ENCODE measurements at places on chromosomes 4 and X.

- DNase-seq, result no peak
These were observed 300.3 kb upstream of the IRS4 start for GRCh38 chrX:109036624-109037023.

- no peak for DNase-seq
These were observed 54.0 kb upstream of the UGT2B15 start for GRCh38 chr4:68724426-68724825.

- DNase-seq, result no peak
These were observed 128.5 kb downstream of the PRSS12 start for GRCh38 chr4:118224243-118224829.

DNA sequence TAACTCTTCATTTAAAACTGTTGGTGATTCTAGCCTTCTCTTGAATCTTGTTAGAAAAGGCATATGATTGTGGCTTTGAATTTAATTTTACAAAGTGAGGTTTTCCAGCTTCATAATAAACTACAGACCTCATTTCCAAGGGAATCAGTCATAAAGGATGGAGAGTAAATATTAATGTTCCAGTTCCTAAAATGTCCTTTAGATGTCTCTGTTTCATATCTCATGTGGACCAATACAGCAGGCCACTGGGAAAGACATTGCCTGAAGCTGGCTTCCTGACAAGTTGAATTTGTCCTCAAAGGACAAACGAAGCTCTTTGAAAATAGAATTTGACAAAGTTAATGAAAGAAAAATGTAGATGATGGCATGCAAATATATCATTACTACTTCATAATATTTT, 125.4 kb downstream of the ZNF330 start:
- no peak for DNase-seq

DNA sequence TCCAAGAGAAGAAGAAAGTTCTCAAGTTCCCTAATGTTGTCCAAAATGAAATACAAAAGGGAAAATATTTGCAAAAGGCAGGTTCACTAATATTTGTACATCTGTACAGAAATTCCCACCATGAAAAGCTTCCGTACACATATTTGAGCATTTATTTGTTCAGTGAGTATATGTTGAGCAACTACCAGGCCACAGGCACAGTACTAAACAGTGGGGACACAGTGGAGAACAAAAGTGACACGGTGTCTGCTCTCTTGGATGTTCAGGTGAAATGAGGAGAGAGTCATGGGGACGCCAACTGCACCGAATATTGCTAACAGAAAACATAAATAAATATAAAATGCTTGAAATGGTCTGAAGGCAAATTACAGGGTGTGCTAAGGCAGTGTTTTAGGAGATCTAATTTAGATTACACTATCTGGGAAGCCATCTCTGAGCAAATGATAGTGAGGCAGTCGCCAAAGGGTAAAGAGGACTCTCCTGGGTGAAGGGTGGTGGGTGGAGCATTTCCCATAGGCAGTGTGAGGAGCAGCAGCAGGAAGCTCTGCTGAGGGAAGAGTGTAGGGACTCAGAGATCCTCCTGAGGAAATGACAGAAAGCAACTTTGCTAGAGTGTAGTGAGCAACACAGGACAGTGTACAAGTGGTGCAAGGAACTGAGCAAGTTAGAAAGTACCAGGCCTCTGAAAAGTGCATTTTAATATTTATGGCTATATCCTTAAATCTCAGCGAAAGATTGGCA, 375.2 kb downstream of the GALNTL6 start:
- DNase-seq, result no peak

- DNase-seq, result no peak
These were observed 48.6 kb downstream of the ACOX3 start for GRCh38 chr4:8391972-8392371.

- DNase-seq, result no peak
These were observed 131.8 kb downstream of the AFF1 start for GRCh38 chr4:87066403-87067123.

DNA sequence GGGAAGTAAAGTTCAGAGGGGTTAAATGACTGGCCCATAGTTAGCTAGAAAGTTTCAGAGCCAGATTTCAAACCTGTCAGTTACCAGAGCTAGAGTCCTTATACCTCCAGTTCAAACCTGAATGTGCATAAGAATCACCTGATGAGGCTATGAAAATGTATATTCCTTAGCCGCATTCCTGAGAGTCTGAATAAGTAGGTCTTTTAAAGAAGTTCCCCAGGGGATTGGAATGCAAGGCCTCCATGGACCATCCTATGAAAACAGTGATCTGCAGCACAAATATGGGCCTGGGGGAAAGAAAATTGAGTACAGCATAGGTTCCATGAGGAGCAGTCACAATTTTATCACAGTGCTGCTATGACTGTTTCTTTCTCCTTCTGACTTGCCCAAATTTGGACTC, 263.9 kb upstream of the CXorf66 start:
- DNase-seq, result no peak

DNA sequence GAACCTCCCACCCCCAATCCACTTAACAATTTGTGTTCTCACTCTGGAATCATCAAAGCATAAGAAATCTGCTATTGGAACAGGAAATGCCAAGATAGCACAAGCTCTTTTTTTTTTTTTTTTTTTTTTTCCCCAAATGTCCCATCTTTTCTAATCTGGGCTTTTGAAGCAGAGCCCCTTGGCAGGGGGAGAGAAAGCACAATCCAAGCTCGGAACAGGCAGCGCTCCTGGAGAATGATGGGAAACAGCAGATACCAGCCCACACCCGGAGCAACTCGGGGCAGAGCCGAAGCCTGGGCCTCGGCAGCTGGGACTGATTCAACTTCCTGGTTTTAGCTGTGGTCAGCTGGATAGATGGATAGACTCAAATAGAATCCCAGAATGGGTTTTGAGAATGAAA, 235.1 kb downstream of the QDPR start:
- no peak for DNase-seq

GRCh38 chrX:66760651-66761050, 121.8 kb upstream of the EDA2R start:
- DNase-seq, result no peak

DNA sequence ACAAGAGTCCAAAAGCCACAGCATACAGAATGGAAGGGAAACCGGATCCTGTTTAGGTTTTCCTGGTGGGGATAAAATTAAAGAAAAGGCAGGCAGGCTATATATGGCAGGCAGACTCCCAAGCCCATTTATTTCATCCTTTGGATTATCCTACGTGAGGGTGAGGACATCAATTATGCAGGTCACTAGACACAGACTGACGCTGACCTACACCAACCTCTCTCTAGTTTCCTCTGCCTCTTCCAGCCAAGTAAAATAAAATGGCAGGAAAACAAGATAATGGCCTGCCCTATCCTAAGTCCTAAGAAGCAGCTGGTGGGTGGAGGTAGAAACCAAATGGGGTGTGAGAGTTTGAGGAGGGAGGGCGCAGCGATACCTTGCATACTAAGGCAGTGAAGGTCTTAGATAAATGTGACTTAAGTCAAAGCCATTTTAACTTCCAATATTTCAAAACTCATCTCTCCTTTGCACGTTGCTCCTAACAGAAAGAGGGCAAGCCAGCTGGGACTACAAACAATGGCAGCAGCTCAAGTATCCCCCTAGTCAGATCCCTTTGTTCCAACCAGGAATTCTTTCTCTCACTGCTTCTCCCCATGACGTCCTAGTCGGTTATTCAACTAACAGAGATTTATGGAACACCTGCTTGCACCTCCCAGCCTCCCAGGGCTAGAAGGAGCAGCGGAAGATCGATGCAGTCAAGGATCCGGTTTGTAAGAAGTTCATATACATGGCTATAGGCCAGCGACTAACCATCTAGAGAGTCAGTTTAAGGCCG, 72.8 kb downstream of the IRF2 start:
- DNase-seq, result no peak

DNA sequence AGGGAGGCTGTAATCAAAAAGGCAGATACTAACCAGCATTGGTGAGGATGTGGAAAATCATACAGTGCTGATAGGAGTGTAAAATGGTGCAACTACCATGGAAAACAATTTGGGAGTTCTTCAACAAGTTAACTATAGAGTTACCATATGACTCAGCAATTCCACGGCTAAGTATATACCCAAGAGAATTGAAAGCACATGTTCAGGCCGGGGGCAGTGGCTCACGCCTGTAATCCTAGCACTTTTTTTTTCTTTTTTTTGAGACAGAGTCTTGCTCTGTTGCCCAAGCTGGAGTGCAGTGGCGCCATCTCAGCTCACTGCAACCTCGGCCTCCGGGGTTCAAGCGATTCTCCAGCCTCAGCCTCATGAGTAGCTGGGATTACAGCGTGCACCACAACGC, 15.0 kb upstream of the CD99L2 start:
- DNase-seq, result no peak

GRCh38 chr4:74206088-74206825, 48.3 kb downstream of the MTHFD2L start:
- DNase-seq, result no peak

DNA sequence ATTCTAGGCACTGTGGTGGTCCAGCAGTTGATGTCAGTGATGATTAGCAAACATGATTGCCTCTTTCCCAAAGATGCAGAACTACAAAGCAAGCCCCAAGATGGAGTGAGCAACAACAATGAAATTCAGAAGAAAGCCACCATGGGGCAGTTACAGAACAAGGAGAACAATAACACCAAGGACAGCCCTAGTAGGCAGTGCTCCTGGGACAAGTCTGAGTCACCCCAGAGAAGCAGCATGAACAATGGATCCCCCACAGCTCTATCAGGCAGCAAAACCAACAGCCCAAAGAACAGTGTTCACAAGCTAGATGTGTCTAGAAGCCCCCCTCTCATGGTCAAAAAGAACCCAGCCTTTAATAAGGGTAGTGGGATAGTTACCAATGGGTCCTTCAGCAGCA, 365.3 kb downstream of the MAPK10 start:
- no peak for DNase-seq

DNA sequence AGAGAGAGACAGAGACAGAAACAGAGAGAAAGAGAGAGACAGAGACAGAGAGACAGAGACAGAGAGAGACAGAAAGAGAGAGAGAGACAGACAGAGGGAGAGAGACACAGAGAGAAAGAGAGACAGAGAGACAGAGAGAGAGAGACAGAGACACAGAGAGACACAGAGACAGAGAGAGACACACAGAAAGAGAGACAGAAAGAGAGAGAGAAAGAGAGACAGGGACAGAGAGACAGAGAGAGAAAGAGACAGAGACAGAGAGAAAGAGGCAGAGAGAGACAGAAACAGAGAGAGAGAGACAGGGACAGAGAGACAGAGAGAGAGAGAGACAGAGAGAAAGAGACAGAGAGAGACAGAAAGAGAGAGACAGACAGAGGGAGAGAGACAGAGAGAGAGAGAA, 52.9 kb downstream of the CRLF2 start:
- no peak for DNase-seq

Measured in activated T-helper 1 cell treated with anti-CD3 and anti-CD28 coated beads, Interleukin-2, amount 50 U/mL, for 16 hours (primary cell).